ENCODE measurements at places on chromosomes 12 and 14.

DNA sequence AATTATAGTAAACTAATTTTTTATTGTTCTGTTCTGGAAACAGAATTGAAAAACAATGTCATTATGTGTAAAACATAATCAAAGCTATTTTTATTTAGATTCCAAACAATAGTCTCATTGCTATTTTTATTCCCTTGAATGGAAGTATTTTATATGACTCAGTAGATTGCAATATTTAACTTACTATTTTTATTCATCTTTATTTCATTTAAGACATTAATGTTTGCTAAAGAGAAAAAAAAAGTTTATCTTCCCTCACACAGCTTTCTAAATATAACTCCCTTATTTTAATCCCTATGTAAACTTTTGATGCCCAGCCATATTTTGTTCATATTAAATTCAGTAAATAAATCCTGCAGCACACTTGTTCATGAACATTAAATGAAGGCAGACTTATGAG lies 622.4 kb downstream of the SLC6A15 start:
- DNase-seq = no peak

DNA sequence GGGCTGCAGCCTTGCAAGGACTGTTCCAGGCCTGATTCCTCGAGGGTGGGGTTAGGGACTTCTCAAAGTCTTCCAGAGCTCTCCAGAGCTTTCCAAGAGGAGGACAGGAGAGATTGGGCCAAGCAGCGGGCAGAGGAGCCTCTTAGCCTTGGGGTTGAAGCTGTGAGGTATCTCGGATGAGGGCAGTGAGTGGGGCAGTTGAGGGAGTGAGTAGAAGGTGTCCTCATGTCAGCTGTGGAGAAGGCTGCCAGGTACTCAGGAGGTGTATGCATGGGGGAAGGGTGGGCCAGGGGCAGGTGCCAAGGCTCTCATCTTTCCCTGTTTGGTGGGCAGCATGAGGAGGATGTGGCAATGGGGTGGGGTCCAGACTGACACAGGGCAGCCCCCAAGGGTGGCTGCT lies 7.7 kb downstream of the KRT83 start:
- DNase-seq = no peak

- DNase-seq = no peak
These were observed 870.3 kb upstream of the SEL1L start for GRCh38 chr14:82403987-82404386.

GRCh38 chr12:92726850-92727249 lies 24.1 kb downstream of the PLEKHG7 start:
- DNase-seq = no peak

- no peak for DNase-seq
These were observed at the start of gene KLRD1 for GRCh38 chr12:10307630-10308029. TSS of gene KLRD1 (plus strand) at chr12:10307870. CDS start at chr12:10308078, 208 bp downstream.

GRCh38 chr12:97797473-97797872 lies 334.9 kb downstream of the RMST start:
- no peak for DNase-seq

DNA sequence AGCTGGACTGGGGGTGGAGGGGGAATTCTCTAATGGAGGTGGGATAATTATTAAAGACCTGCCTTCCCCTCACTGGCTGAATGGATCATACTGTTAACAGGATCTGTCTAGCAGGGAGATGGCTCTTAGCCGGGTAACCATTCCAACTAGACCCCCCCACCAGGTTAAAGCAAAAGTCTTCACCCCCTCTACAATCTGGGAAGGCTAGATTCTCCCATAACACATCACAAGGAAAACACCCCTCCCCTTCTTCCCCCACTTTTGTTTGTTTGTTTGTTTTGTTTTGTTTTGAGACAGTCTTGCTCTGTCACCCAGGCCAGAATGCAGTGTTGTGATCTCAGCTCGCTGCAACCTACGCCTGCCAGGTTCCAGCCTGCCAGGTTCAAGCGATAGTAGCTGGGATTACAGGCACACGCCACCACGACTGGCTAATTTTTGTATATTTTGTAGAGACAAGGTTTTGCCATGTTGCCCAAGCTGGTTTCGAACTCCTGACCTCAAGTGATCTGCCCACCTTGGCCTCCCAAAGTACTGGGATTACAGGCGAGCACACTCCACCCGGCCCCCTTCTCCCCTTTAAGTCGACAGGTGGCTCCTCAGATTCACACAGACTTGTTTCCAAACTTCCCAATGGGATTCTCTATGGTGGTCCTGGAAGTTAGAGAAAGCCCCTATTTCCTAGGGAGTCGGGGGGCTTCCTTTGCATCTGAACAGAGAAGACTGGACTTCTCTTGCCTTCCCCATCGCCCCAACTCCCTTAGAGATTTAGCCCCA lies 3.5 kb upstream of the BAZ2A start:
- DNase-seq = no peak

DNA sequence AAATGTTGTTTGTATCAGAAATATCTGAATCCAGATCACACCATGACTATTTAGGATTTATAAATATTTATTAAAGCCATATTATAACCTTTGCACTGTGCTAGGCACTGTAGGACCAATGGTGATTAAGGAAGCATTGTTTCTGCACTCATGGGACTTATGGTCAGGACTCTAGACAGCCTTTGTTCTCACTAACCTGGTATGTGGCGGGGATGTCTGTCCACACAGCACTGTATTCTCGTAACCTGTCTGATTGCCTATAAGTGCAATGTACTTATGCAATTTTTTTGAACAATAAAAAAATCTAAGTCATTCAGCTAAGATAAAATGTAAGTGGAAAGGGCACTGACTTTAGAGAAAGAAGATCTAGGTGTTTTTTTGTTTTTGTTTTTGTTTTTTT lies 6.7 kb upstream of the SSPN start:
- DNase-seq = no peak

DNA sequence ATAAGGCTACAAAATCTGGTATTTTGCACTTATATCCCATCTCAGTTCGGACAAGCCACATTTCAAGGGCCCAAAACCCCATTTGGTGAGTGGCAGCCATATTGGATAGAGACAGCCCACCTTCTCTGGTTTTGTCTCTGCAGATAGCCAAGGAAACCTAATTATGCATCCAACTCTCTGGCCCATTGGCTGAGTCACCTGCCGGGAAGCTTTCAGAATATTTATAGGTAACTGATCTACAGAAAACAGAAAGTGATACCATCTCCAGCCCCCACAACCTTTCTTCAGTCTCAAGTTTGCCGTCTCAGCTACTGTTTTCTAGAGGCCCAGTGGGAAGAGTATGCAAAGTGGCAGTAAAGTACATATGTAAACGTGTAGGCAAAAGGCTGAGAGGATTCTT lies 33.7 kb upstream of the PPP1CC start:
- DNase-seq = no peak

GRCh38 chr14:76926521-76927251 lies 100.5 kb downstream of the LRRC74A start:
- no peak for DNase-seq

- DNase-seq = no peak
These were observed 23.9 kb upstream of the SMOC1 start for GRCh38 chr14:69855180-69855832.

DNA sequence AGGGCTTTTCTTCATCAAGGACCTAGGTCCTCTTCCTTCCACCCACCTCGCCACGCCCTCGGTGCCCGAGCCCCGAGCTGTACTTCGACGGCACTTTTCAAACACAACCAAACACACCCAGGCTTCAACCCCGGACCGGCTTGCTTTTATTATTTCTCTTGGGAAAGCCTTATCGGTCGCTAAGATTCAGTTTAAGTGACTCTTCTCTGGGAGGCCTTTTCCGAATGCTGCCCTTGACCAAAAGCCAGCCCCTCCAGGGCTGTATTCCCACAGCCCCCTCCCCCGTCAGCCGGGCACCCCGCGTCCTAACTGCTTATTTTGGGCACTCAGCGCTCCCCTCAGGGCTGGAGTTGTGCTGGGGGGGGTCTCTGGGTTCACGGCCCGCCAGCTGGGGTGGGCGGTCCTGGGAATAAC lies 644 bp upstream of the PPP4R4 start:
- DNase-seq = peak; percentile 34

- peak; percentile 54 for DNase-seq
These were observed 20.0 kb upstream of the BCL7A start for GRCh38 chr12:122001466-122002209.

- DNase-seq = no peak
These were observed 388.1 kb downstream of the ZFP36L1 start for GRCh38 chr14:68404652-68405183.

DNA sequence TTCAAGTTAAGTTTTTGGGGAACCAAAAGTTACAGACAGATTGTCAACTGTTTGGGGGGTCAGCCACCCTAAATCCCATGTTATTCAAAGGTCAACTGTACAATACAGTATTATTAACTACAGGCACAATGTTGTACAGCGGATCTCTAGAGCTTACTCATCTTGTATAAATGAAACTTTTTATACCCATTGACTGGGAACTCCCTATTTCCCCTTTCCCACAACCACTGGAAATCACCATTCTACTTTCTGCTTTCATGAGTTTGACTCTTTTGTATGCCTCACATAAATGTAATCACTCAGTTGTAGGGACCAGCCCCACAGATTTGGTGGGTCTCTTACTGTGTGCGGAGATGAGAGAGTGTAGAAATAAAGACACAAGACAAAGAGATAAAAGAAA lies 57.8 kb downstream of the SLCO1B3 start:
- no peak for DNase-seq

- no peak for DNase-seq
These were observed 251.4 kb downstream of the LRIG3 start for GRCh38 chr12:58668871-58669270.

DNA sequence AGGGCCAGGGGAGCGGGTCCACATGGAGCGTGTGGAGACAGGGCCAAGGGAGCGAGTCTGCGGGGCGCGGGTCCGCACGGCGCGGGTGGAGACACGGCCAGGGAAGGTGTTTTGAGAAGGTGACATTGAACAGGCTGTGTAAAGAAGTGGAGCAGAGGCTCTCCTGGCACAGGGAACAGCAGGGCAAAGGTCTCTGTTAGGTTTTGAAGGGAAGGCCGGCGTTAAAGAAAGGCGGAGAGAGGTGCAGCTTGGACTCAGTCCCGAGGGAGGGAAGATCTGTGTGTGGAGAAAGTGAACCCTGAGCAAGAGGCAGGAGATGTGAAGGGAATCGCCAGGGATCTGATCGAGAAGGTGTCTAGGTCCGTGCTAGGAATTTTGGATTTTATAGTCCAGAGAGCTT lies 1.8 kb downstream of the PXMP2 start:
- DNase-seq = no peak

GRCh38 chr14:82079553-82079952 lies 545.9 kb upstream of the SEL1L start:
- no peak for DNase-seq

- no peak for DNase-seq
These were observed 12.5 kb downstream of the BTG1 start for GRCh38 chr12:92133171-92133570.

GRCh38 chr12:51351913-51352532 lies 5.5 kb upstream of the CELA1 start:
- peak; percentile 59 for DNase-seq

DNA sequence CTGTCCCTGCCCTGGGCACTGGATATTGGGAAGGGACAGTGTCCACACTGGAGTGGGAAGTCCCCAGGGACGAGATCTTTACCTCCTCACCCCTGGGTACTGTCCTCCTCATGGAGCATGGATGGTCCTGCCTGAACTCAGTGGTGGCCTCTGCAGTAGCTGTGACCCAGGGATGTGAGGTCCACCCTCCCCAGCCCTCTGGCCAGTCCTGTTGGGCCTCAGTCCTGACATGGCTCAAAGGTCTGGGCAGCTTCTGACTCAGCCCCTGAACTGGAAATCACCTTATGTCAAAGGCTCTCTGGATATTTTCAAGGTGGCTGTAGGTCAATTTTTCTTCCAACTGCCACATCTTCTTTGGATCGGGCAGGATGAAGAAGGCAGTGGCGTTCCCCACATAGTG lies 24.4 kb downstream of the SERPINA1 start:
- no peak for DNase-seq

DNA sequence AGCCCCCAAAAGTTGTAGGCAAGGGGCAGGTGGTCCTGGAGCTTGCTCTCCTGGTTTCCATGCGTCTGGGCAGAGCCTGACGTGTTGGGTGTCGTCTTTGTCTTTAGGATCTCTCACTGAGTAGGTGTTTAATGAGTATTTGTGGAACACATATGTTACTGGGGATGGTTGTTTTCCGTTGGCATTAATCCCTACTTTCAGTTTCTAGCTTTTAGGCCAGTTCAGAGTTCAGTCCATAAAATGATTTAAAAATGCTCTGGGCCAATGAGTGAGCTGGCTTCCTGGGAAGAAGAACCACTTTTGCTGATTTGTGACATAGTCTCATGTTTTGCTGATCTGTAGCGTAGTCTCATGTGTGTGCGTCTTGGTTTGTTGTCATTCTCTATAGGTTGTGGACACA lies 10.9 kb downstream of the AACS start:
- no peak for DNase-seq
